Left ventricle myocardium inferior (tissue), 1 donor: ENCODE measurements at places on chromosomes 13 and 19.

- H3K27ac ChIP-seq: no peak overlapping the region
- no peak overlapping the region for H3K4me3 ChIP-seq
- no peaks in the 10 kb centered on the region for H3K36me3 ChIP-seq
- H3K27me3 ChIP-seq: no peaks in the 10 kb centered on the region
- no peak for DNase-seq
Observed at GRCh38 chr13:37716420-37717195, 118.0 kb upstream of the POSTN start.

- DNase-seq: no peak
- peaks cover 80% of the 10 kb centered on the region for H3K27me3 ChIP-seq
- H3K4me3 ChIP-seq: peak overlapping the region; percentile 82
- no peaks in the 10 kb centered on the region for H3K36me3 ChIP-seq
Observed at GRCh38 chr13:21672796-21673538, 2.1 kb downstream of the FGF9 start.

DNA sequence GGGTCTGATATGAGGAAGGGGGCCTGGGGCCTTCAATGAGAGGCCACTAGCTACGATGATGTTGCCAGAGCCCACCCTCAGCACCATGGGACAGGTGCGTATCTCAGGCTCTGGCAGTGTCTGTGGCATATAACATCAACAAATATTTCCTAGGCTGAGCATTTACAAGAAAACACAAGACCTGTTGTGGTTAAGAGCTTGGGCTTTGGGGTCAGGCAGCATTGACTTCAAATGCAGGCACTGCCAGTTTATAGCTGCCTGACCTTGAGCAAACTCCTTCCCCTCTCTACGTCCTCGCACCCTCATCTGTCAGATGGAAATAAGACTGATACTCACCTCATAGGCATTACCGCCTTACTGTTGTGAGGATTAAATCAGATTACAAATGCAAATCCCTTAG lies 156.0 kb downstream of the KATNAL1 start:
- peaks cover 25% of the 10 kb centered on the region for H3K27me3 ChIP-seq
- H3K4me3 ChIP-seq: no peak overlapping the region
- no peaks in the 10 kb centered on the region for H3K36me3 ChIP-seq
- no peaks in the 10 kb centered on the region for H3K4me1 ChIP-seq
- H3K27ac ChIP-seq: no peak overlapping the region

DNA sequence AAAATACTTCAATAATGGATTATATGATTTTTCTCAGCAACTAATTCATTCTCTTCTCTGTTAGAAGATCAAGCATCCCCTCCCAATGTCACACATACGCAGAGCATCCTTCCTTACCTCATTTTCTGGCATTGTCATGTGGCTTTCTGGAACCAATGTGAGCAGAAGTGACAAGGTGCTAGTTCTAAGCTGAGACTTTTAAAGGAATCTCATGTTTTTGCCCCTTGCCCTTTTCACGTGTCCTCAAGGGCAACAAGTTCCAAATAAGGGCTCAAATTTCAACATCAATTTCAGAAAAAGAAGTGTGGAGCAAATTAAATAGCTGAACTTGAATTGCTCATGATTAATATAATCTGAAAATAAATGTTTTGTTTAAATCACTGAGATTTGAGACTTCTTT lies 4.6 kb upstream of the PRR20A start:
- DNase-seq: no peak
- H3K4me3 ChIP-seq: no peak overlapping the region
- H3K27ac ChIP-seq: no peak overlapping the region
- H3K27me3 ChIP-seq: no peaks in the 10 kb centered on the region
- no peaks in the 10 kb centered on the region for H3K36me3 ChIP-seq
- H3K4me1 ChIP-seq: no peaks in the 10 kb centered on the region

DNA sequence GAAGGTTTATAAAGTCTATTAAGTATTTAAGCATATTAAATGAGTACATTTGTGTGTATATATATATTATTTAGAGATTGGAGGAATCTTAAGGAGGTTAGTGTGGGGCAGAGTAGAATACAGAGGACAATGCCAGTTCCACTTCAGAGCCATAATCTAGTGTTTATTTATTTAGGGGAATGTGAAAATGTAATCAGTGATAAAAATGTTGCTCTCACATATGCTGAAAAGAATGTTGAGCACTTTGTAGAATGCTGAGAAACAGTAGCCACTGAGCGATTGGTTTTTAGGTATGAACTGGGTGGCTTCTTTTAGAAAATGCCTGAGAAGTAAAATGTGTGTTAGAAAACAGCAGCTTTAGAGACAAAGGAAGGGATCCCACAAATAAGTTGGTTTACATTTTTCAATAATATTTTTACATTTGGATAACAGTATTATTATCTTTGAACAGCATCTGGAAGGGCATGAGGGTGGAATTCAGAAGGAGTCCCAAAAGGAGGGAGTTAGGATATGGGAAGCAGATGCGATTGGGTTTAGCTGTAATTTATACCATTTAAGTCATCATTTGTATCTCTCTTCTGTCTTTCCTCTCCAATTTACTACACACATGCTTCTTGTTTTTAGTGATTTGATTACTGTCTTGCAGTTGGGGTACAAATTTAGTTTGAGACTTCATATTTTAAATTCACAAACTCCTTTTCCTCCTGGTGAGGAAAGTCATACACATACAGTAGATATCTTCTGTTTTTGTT lies 68.6 kb downstream of the NDFIP2 start:
- peaks cover 9% of the 10 kb centered on the region for H3K4me1 ChIP-seq
- DNase-seq: no peak
- H3K27ac ChIP-seq: no peak overlapping the region

DNA sequence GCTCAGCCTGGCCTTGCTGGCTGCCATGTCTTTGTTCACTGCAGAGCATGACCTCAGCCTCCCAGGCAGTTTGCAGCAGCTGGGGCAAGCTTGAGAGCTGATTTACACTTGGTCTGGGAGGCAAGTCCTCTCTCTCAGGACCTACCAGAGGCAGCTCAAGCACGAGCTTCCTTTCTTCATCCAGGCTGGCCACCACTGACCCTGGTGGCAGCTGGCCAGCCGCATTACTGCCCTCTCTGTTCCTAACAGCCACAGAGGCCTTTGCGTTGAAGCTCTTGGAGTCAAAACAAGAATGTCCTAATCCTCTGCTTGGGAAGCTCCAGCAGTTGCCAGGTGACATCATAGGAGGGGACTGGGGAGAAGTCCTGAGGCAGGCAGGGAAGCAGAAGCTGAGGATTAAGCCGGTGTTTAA lies 85.7 kb downstream of the NUFIP1 start:
- H3K27ac ChIP-seq: peak overlapping the region; percentile 54
- peaks cover 37% of the 10 kb centered on the region for H3K4me1 ChIP-seq
- H3K27me3 ChIP-seq: no peaks in the 10 kb centered on the region
- H3K36me3 ChIP-seq: no peaks in the 10 kb centered on the region

- no peaks in the 10 kb centered on the region for H3K36me3 ChIP-seq
- peak; percentile 51 for DNase-seq
- peaks cover 47% of the 10 kb centered on the region for H3K4me1 ChIP-seq
- no peak overlapping the region for H3K4me3 ChIP-seq
- H3K27me3 ChIP-seq: no peaks in the 10 kb centered on the region
Observed at GRCh38 chr13:29465741-29466293, 129.7 kb downstream of the SLC7A1 start.

DNA sequence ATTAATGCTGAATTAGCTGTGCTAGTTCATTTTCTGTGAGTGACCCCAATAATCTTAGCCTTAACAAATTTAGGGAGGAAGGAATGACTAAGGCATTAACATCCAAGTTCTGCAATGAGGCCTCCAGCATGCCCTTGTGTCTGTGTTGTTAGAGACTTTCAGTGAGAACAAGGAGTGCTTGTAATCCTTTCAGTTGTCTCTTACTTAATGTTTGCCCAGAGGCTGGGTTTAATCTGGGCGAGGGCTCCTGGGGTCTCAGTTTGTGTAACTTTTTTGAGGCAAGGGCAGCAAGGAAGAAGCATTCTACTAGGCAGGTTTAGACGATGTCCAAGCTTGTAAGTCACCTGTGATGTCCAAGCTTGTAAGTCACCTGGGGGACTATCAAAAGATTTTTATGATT lies 24.3 kb downstream of the CCNA1 start:
- H3K27ac ChIP-seq: no peak overlapping the region
- DNase-seq: no peak
- no peak overlapping the region for H3K4me3 ChIP-seq
- H3K36me3 ChIP-seq: no peaks in the 10 kb centered on the region

- peaks cover 55% of the 10 kb centered on the region for H3K4me1 ChIP-seq
- DNase-seq: no peak
- peak overlapping the region; percentile 60 for H3K4me3 ChIP-seq
- peaks cover 42% of the 10 kb centered on the region for H3K27me3 ChIP-seq
Observed at GRCh38 chr19:1507192-1507660, 5.6 kb downstream of the ADAMTSL5 start.

DNA sequence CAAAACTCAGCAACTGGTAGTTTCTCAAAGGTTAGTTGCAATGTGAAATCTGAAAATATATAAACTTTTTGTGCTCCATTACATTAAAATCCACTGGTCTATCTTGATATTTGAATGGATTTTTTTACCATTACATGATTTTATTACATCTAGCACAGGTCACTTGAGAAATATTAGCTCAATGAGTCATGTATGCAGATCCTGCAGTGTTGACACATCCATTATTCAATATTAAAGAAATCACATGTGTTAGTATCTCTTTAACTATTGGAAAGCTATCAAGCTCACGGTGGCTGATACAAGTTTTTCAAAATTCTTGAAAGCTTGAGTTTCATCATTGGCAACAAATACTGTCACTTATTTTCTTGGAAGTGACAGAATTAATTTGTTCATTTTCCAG lies 373.9 kb upstream of the TSHZ3 start:
- no peak for DNase-seq
- H3K27ac ChIP-seq: no peak overlapping the region
- no peaks in the 10 kb centered on the region for H3K36me3 ChIP-seq
- peaks cover 19% of the 10 kb centered on the region for H3K27me3 ChIP-seq
- H3K4me1 ChIP-seq: no peaks in the 10 kb centered on the region
- H3K4me3 ChIP-seq: no peak overlapping the region

- DNase-seq: no peak
- H3K36me3 ChIP-seq: no peaks in the 10 kb centered on the region
- H3K27ac ChIP-seq: no peak overlapping the region
- H3K4me3 ChIP-seq: no peak overlapping the region
- no peaks in the 10 kb centered on the region for H3K4me1 ChIP-seq
Observed at GRCh38 chr19:30880151-30880550, 469.1 kb downstream of the TSHZ3 start.

DNA sequence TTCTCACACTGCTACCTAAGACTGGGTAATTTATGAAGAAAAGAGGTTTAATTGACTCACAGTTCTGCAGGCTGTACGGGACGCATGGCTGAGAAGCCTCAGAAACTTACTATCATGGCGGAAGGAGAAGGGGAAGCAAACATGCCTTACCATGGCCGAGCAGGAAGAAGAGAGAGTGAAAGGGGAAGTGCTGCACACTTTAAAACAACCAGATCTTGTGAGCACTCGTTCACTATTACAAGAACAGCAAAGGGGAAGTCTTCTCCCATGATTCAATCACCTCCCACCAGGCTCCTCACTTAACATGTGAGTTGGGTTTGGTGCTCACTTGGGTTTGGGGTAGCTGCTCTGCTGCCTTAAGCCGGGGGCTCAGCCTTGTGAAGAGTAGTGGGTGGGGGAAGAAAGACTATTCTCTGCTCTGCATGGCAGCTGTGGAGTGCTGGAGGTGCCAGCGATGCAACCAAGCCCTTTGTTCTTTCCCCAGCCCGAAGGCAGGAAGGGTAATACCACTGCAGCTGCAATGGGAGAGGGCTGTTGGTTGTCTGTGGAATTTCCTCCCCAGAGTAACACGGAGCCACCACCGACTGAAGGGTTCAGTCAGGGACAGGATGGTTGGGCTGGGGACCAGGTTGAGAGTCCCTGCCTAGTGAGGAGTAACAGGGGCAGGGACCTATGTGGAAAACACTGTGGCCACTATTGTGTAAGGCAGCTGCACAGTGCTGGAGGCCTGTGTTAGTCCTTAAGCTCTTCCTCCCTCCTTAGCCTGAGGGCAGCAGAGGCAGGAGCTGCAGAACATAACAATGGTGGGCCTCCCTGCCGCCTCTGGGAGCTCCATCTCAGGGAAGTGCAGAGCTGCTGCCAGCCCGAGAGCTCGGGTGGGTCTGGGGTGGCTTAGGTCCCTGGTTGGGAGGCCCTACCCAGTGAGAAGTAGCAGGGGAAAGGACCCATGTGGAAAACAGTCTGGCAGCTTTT lies 1262.5 kb downstream of the EFNB2 start:
- H3K27me3 ChIP-seq: no peaks in the 10 kb centered on the region
- no peak overlapping the region for H3K27ac ChIP-seq
- DNase-seq: no peak

GRCh38 chr13:42279986-42280385 lies 8.0 kb downstream of the AKAP11 start:
- H3K27ac ChIP-seq: no peak overlapping the region
- H3K27me3 ChIP-seq: no peaks in the 10 kb centered on the region
- H3K4me3 ChIP-seq: no peak overlapping the region
- H3K36me3 ChIP-seq: no peaks in the 10 kb centered on the region

- DNase-seq: no peak
- no peak overlapping the region for H3K4me3 ChIP-seq
- H3K27me3 ChIP-seq: no peaks in the 10 kb centered on the region
- H3K4me1 ChIP-seq: no peaks in the 10 kb centered on the region
- no peak overlapping the region for H3K27ac ChIP-seq
Observed at GRCh38 chr13:55534306-55534705, 1606.4 kb upstream of the PRR20A start.

DNA sequence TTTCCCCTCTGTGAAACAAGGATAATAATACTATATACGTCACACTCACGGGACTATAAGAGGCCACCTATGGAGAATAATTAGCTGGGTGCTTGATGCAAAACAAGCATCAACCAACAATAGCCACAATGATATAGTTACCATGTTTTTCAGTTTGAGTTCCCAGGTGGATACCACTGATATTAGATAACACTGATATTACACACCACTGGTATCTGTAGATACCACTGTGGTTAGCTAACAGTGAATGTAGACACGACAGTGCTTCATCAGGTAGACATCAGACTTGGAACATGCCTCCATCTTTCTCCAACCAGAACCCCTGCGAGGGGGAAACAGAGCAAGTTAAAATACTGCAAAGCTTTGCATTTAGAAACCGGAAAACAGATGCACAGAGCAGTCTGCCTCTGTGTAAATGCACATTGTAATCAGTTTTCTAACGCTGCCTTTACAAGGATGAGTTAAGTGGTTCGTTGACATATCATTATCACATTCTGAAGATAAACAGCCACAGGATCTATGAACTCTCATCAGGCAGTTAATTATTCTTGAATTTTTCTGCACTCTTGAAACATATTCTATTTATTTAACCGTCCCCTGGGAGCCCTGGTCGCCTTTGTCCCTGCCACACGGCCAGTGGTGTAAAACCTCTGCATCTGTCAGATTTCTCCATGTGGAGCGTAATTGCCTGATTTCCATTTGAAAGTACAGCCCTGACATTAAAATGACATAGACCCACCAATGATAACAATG lies 80.7 kb downstream of the RNASEH2B start:
- H3K27me3 ChIP-seq: no peaks in the 10 kb centered on the region
- H3K4me3 ChIP-seq: peak overlapping the region; percentile 33
- DNase-seq: no peak
- H3K4me1 ChIP-seq: peaks cover 27% of the 10 kb centered on the region
- H3K36me3 ChIP-seq: no peaks in the 10 kb centered on the region
- no peak overlapping the region for H3K27ac ChIP-seq

GRCh38 chr13:27170221-27170515 lies 1.4 kb downstream of the USP12 start:
- DNase-seq: no peak
- peaks cover 63% of the 10 kb centered on the region for H3K4me1 ChIP-seq
- no peaks in the 10 kb centered on the region for H3K36me3 ChIP-seq
- no peaks in the 10 kb centered on the region for H3K27me3 ChIP-seq
